Astrocyte of the hippocampus (primary cell): ENCODE measurements at places on chromosomes 5 and 9.

DNA sequence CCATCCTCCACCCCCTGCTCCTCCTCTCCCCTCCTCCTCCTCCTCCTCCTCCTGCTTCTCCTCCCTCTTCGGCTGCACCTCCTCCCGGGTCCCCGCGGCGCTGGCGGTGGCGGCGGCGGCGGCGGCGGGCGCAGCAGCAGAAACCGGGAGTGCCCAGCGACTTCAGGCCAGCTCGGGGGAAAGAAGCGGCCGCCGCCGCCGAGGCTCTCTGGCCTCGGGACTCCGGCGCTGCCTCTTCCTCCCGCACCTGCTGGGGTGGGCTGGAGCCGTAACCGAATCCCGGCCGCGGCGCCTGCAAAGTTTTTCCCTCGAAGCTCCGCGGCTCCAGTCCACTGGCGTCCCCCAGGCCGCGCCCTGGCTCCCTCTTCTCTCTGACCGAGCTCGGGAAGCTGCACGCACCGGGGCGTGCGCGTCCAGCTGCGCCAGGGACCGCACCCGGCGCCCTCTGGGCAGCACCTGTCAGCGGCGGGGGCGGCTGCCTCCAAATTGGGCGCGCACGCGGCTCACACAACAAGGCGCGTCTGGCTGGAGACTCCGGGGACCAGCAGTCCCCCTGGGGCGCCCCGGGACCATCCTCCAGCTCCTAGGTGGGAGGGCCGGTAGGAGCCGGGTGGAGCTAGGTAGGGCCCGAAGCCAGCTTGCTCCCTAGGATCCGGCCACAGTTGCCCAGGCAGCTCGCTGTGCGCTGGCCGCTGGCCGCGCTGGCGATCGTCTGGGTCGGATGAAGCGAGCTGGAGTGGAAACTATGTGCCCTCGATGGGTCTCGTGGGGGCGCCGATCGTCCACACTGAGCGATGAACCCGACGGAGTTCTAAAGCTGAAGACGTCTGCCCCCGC is at the start of gene MCTP1:
Gene MCTP1 (minus strand): TSS at position 523 of the 837 bp plus-strand sequence.
- DNase-seq: peak; percentile 71

DNA sequence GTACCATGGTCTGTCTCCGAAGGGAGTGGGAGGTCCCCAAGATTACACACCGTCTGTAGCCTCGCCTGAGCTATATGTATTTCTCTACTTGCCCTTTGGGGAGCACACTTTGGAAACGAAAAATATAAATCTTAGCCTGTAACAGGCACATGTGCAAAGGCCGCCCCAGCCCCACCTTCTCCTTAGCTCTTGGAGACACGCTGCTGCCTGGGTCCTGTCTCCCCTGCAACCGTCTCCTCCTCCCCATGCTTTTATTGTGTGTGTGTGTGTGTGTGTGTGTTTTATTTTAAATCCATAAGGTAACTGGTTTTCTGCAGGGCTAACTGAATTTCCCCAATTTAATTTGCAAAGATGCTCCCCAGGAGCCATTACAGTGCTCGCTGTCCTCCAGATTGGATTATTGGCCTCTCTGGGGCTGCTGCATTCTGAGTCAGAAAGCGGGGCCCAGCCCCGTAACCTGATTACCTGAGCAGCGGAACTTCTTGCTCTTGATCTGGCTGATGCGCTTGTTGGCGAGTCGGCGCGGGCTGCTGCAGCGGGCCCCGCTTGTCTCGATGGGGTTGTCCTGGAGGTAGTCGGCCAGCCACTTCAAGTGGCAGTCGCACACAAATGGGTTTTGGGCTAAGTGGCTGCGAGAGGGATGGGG is 193.3 kb upstream of the PANK3 start:
- no peak for DNase-seq

DNA sequence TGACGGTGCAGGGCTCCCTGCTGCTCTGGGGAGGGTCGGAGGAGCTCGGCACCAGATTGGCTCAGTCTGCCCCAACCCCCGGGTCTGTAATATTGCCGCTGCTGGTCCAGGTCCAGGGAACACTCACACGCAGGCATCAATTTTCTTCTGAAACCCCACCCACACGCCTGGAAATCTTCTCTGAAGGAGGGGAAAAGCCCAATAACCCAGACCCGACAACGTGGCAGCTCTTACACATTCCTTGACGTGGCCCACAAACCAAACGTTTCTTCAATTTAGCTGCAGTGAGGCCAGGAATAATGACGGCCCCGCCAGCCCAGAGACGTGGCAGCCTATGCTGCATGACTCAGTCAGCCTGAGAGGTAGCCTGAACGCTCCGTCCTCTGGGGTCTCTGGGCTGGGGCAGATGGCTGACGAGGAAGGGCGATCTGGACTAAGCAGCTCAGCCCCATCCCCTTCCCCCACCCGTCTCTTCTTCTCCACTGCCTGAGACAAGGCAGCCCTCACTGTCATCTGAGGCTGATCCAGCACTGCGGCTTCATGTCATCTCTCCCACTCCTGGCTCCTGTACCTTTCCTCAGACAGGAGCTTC is 9.9 kb upstream of the SPARC start:
- peak; percentile 98 for DNase-seq

- DNase-seq: no peak
Measured at GRCh38 chr9:136789523-136789937, 1.6 kb upstream of the TMEM141 start.

DNA sequence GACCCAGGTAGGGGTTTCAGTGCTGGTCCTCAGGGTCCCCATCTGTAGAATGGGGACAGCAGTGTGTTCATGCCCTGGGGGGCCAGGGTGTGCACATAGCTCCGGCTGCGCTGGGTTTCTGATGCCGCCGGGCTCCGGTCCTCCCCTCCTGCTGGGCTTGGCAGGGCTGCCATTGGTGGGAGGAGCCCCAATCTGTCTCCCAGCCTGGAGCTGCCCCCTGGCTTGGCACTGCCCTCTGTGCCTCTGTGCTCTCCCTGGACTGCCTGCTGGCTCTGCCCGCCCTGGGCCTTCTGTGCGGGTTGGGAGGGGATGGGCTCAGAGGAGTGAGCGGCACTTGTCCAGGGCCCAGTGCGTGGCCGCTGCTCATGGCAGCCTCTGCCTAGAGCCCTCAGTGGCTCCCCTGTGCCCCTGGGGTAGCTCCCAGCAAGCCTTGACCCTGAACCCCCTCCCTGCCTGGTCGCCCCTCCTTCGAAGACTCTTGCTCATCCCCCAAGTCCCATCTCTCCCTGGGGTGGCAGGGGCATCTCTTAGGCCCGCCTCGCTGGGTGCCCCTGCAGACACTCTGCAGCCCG is 35.7 kb downstream of the RXRA start:
- DNase-seq: peak; percentile 17

- DNase-seq: no peak
Measured at GRCh38 chr9:36902861-36903524, 131.1 kb downstream of the PAX5 start.

DNA sequence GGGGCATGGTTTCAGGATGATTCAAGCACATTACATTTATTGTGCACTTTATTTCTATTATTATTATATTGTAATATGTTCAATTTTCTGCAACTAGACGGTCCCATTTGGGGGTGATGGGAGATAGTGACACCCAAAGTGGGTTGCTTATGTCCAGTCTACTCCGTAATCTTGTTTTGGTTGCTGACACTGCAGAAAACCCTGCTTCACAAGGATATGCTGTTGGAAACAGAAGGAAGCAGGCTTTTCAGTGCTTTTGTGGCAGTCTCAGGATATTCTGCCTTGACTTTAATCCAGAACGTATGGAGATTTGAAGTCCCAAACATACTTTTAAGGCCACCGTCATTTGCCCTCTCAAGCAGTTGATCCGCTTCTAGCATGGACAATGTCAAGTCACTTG is 47.5 kb upstream of the LARP1 start:
- DNase-seq: no peak

GRCh38 chr5:8825139-8825757 is 720.6 kb downstream of the SEMA5A start:
- no peak for DNase-seq

- DNase-seq: peak; percentile 83
Measured at GRCh38 chr9:6054280-6055099, 39.1 kb upstream of the RANBP6 start.

- DNase-seq: no peak
Measured at GRCh38 chr5:149277801-149278200, 6.1 kb downstream of the AFAP1L1 start.

DNA sequence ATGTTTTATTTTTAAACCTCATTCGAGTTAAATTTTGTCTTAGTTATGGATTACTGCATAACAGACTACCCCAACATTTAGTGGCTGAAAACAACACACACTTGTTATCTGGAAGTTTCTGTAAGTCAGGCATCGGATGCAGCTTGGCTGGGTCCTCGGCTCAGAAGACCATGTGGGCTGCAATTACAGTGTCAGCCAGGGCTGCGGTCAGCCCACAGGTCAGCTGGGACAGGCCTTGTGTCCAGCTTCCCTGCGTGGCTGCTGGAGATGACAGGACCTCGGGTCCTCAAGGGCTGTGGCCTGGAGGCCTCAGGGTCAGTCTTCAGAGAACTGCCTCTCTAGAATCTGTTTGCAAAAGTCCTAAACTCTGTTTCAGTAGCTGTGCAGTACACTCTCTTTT is 219.0 kb upstream of the IRX1 start:
- DNase-seq: no peak

DNA sequence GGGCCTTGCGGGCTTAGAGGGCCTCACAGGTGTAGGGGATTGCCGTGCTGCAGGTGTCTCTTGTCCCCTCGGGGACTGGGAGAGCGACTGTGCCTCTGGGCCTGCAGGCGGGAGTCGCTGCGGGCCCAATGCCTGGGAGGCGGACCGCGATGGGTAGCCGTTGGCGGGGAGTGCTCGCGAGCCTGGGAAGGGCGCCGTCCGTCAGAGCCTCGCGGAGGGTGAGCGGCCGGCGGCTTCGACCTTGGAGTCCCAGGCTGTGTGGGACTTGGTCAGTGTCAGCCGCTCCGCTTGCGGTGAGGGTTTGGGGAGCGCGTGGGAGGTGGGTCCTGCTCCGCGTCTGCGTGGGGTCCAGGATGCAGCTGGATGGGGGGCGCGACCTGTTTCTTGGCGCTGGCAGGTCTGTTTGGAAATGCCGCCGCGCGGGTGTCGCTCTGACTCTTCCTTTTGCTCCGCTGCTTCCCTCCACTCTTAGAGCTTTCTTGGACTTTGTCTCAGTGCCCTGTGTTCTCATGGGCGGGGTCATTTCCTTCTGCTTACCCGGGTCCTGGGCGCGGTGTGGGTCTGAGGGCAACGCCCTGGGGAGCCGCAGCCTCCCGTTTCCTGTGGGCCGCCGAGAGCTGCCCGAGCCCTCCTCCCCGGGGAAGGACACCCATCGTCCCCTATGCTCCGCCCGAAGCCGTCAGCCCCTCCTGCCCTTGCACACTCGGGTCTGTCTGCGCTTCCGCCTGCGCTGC is 88.9 kb upstream of the CACNA1B start:
- no peak for DNase-seq

- no peak for DNase-seq
Measured at GRCh38 chr5:119301906-119302305, 53.9 kb upstream of the TNFAIP8 start.

- DNase-seq: peak; percentile 38
Measured at GRCh38 chr5:89849830-89850512, 559.6 kb downstream of the CETN3 start.

GRCh38 chr5:30099634-30100033 is 1093.9 kb upstream of the CDH6 start:
- DNase-seq: peak; percentile 28

GRCh38 chr5:148829734-148830133 is 3.3 kb downstream of the ADRB2 start:
- DNase-seq: no peak

DNA sequence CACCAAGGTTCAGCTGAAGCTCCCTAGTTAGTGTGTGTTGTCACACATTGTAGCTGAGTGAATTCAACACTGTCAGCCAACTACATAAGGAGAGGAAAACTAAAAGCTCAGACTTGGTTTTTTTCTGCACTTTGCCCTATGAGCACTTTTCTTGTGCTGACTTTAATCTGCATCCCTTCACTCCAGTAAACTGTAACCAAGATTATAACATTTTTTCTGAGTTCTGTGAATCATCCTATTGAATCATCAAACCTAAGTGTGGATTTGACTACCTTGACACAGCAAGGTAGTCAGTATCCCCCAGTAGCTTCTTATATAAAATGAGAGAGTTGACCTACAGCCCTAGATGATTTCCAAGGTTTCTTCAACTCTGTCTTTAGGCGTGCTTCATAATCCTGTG is 325.0 kb downstream of the AGTPBP1 start:
- no peak for DNase-seq

DNA sequence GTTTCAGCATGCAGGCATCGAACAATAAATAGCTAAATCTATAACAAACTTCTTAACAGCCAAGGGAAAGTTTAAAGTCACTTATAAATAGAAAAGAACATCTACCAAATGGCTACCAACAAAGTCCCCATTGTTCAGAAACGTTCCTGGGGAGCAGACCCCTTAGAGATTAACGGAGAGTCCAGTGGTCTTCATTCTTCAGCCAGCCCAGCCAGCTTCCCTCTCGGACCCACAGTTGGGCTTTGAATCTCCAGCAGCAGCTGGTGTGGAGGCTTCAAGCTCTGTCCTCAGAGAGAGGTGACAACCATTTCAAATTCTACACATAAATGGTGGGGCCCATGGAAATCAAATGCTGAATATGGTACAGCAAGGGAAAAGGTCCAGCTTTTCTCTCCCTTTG is 11.2 kb downstream of the ENC1 start:
- DNase-seq: peak; percentile 30

GRCh38 chr5:82499725-82500244 is 221.6 kb upstream of the RPS23 start:
- DNase-seq: no peak

DNA sequence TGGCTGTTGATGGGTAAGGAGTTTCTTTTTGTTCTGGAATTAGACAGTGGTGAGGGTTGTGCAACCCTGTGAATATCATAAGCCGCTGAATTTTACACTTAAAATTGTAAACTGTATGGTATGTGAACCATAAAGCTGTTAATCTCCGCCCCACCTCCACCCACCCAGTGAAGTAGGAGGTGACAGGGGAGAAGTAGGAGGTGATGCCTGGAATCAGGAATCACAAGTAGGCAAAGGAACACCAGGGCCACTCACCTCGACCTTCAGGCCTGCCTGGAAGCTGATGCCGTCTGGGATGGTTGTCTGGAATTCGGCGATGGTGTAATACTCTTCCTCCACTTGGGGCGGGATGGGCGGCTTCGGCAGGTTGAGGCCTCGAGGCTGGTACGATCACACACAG is 62.3 kb upstream of the UBTD2 start:
- no peak for DNase-seq

DNA sequence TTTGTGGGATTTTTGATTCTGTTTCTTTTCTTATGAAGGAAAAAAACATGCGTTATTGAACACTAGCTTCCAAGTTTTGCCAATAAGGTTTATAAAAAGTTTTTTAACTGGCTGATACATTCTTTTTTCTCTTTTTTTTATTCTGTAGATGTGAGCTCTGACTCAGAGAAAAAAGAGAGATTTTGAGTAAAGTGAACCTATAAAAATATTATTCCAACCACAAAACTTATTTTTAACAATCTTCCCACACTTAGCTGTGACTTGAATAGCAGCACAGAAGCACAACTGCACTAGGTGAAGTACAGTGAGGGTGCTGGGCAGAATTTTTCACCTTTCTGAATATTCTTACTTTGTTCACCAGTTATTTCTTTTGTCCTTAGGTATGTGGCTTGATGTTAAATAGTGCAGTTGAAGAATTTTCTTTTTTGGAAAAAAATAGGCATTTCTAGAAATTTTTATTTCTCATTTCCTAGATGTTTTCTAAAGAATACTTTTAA is 41.6 kb downstream of the CHSY3 start:
- no peak for DNase-seq
